ENCODE measurements at places on chromosomes 12 and 14.

DNA sequence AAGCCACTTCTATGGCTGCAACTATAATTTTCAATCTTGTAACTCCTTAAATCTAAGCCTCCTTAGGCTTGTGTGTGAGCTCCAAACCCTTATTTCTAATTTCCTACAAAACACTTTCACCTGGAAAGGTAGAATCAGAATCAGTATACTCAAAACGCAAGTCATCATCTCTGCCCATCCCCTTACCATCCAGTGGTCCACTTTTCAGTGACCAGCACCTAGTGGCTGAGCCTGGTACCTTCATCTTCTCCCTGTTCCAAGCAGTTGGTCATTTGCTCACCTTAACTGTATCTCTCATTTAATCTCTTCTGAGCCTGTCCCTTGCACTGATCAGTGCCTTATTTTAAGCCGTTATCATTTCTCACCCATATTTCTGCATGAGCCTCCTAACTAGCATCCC lies 107.9 kb downstream of the PPM1H start:
- DNase-seq: no peak

- DNase-seq: no peak
Measured at GRCh38 chr12:11601647-11602046, 47.8 kb upstream of the ETV6 start.

GRCh38 chr12:69167648-69168165 lies 71.7 kb upstream of the CPSF6 start:
- DNase-seq: peak; percentile 8

- no peak for DNase-seq
Measured at GRCh38 chr14:104986487-104987164, 1.0 kb downstream of the CLBA1 start.

- DNase-seq: no peak
Measured at GRCh38 chr12:120851944-120852343, 52.2 kb downstream of the SPPL3 start.

GRCh38 chr12:15691388-15691787 lies 97.8 kb downstream of the EPS8 start:
- no peak for DNase-seq

- no peak for DNase-seq
Measured at GRCh38 chr12:45220363-45220931, 4.6 kb downstream of the ANO6 start.

- no peak for DNase-seq
Measured at GRCh38 chr12:21644516-21644915, 13.1 kb downstream of the LDHB start.

- no peak for DNase-seq
Measured at GRCh38 chr12:56522411-56523193, 982 bp downstream of the RBMS2 start.

DNA sequence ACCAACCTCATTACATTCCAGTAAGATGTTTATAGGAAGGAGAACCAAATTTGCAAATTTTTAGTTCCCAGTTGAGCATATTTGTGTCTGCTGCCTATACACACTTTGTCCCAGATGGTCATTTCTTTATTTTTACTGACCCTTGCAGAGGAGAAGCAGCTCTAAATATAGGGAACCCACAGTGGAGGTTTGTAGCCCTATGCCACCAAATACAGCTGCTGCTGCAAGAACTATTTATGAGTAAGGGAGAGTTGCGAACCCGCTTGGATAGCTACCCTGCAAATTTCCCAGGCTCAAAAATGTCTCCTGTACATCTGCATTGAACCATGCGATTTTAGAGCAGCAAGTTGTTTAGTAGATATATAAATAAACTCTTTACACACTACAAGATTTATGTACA lies 48.2 kb downstream of the NAV3 start:
- no peak for DNase-seq

DNA sequence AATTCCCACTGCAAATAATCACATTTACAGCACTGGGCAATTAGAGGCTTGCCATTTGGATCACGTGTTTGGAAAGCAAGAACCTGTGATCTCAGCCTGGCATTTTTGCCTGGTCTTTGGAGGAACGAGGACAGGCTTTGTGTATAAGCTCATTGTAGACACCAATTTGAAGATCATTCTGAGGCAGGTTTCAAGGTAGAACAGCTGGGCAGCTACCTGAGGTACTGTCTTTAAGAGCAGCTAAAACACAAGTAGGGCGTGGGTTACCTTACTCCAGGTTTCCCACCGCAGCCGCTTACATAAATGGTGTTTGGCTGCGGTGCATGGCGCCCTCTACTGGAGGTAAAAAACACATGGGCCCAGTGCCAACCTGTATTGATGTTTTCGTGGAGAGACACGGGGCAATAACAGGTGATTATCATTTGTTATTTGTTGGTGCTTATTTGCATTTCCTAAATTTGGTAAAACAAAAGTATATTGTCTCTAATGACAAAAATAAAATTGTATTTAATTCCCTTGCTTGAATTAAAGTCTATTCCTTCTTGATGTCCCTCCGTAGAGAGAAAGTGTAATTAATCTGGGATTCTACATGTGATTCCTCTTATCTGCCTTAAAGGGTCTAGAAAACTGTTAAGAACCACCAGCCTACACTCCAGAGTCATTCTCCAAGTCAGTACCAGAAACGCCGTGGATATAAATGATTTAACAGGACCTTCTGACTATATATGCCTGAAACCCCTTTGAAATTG lies 69.7 kb downstream of the SVOP start:
- DNase-seq: peak; percentile 70

- no peak for DNase-seq
Measured at GRCh38 chr12:110310763-110311162, 29.7 kb downstream of the ATP2A2 start.

- DNase-seq: no peak
Measured at GRCh38 chr12:29551812-29552211, 54.3 kb upstream of the OVCH1 start.

- no peak for DNase-seq
Measured at GRCh38 chr12:76444408-76444984, 96.3 kb upstream of the BBS10 start.

- DNase-seq: no peak
Measured at GRCh38 chr14:76465664-76466063, 89.7 kb downstream of the ESRRB start.

DNA sequence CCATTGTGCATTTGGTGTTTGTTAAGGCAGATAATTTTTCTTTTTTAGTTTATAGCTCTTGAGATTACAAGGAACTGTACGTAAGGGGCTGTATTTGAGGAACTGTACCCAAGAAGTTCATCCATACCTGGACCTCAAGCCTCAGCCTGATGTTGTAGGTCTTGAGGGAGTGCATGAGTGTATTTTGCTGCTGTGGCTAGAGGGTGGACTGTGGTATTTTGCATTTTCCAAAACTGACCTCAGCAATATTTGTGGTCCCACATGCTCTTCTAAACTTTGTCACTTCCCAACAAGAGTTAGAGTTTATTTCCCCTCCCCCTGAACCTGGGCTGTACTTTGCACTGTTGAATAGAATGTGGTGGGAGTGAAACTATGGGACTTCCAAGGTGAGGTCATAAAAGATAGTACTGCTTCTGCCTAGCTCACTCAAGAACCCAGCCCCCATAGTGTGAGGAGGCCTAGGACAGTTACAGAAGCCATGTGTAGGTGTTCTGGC lies 42.2 kb upstream of the FBXO33 start:
- DNase-seq: no peak

DNA sequence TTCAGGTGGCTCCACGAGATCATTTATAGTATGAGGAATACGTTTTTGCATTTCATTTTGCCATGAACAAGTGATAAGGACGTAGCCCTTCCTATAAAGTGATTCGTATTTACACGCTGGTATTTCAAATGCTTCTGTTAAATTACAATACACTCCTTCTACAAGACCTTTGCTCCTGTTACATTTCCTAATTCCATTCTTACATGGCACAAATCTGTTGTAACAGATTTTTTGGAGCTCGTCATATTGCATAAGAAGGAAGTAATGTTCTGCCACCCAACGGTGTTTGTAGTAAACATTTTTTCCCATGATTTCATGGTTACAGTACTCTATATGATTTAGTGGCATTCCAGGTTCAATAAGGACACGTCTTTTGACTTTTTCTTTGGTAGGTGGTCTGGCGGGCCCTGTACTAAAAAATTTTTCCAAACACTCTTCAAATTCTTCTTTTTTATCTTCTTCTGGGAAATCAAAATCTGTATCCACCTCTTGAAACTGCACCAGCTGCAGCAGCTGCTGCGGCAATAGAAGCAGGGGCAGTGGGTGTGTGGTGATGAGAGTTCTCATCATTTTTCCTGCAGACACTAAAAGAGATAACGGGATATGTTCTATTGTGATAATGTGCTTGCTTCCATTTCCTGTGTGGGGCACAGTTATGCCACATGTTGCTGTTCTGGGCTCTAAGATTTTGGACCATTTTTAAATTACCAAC lies 4.2 kb downstream of the RNASE9 start:
- no peak for DNase-seq

- DNase-seq: no peak
Measured at GRCh38 chr12:88391556-88391955, 188.7 kb downstream of the KITLG start.

DNA sequence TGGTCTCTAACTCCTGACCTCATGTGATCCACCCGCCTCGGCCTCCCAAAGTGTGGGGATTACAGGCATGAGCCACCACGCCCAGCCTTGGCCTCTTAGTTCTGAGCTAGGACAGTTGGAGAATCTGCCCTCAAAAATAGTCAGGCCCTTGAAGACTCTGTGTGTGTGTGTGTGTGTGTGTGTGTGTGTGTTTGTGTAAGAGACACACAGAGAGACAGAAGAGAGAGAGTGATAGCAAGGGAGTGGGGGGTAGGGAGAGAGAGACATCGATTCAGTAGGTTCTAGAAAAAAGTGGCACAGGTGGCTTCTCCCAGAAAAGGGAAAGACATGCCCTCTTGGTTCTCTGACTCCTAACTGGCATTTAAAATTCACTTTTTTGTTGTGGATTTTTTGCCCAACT lies 5.4 kb downstream of the HNF1A start:
- DNase-seq: no peak

GRCh38 chr12:12786706-12787601 lies 1.5 kb downstream of the APOLD1 start:
- DNase-seq: peak; percentile 72

DNA sequence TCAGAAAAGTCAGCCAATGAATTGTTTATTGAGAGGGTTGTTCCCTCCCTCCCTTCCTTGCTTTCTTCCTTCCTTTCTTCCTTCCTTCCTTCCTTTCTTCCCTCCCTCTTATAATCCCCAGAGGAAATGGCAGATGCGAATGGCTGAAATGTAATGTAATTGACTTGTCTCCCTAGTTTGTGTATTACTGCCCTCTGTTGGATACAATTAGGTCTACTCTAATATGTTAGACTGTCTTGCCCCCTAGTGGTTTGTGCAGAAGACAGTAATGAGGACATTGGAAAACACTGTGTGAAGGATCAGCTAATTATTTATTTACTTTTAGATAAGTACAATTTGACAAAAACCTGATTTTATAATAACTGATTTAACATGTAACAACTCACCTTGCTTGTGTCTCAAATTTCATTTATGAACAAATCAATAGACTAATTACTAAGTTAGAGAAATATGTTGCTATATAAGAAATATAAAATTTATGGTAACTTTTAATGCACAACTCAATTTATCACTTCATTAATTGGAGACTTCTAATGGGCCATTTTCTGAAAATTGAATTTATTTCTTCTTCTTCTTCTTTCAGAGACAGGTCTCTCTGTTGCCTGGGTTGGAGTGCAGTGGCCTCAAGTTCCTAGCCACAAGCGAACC lies 229.8 kb upstream of the LRIG3 start:
- DNase-seq: no peak

- DNase-seq: no peak
Measured at GRCh38 chr14:22039938-22040780, 366.5 kb upstream of the OR4E1 start.

DNA sequence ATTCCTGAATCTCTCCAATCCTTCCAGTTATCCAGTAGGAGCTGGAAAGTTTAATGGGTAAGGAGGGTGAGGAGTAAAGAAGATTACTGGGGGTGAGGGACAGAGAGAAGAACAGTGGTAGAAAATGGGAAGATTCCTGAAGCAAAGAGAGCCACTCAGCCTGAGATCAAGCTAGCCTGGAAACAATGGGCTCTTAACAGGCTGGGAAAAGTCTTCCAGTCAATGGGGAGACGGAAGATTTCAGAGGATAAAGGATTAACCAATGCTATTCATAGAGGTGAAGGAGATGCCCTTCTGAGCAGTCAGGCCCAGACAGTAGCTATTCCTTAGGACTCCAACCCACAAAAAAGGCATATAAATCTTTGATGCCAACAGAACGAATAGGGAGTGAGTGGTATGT lies 14.8 kb downstream of the GDF11 start:
- DNase-seq: no peak

DNA sequence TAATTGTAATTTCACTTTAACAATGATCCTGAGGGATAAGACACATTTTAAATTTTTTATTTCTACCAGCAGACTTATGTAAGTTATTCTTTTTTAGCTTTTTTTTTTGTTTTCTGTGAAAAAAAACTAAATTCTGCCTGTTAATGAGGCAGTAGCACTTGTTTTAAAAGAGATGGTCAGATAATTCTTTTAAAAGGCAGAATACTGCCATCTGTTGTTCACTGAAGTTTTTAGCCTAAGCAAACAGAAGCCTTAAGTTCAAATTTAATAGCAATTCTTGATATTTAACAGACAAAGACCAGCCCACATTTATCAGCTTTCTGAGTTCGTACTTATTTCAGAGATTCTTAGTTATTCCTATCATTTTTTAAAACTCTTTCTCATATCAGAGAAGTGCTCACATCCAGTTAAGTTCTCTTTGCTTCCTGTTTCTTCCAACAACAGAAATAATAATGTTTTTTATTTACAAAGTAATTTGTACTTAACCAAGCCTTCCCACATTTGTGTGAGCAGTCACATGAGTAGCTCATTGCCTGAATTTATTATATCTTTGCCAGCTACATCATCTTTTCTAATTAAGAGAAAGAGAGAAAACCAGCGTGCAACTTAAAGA lies 93.4 kb upstream of the SLCO1C1 start:
- no peak for DNase-seq

DNA sequence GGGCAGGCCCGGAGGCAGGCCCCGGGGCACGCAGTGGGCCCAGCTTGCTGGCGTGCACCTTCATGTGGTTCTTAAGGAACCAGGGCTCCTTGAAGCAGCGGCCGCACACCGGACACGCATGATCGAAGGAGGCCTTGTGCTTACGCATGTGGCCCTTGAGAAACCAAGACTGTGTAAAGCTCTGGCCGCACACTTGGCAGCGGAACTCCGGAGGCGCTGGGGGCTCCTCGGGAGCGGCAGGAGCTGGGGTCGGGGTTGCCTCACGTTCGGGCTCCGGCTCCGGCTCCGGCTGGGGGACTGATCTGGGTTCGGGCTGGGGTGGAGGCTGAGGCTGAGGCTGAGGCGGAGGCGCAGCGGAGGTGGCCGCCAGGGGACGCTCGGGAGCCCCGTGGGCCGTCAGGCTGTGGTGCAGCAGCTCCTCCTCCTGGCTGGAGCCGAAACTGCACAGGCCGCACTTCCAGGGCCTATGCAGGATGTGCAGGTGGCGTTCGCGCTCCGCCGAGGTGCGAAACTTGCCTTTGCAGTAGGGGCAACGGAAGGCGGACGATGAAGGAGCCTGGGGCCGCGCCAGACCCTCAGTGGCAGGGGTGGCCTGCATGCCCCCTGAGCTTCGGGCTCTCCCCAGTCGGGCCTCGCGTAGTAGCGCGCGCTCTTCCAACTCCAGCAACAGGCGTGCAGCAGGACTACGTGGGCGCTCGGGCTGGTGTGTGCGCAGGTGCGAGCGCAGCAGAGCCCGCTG lies 6.0 kb downstream of the ZNF219 start:
- peak; percentile 85 for DNase-seq

Data from type B pancreatic cell (in vitro differentiated cells).